ENCODE measurements at places on chromosomes 11 and 22. TPM values are rescaled to one million over a fixed set of nuclear protein-coding genes. Genes with fewer than 3 reads are reported as not detected.

GLB1L3 gene
- not detected for total RNA-seq

CHRM1 gene
- total RNA-seq: not detected

CEND1 gene
- not detected for total RNA-seq

TPH1 gene
- 0.47 TPM for total RNA-seq

SLC39A13 gene
- total RNA-seq: 51.6 TPM

ENTHD1 gene
- not detected for total RNA-seq

MMP8 gene
- 0.19 TPM for total RNA-seq

NPTXR gene
- total RNA-seq: 3.1 TPM

FIBIN gene
- total RNA-seq: 21.8 TPM

KCNK7 gene
- total RNA-seq: 1.1 TPM

- no peak for DNase-seq
Measured at GRCh38 chr22:22185217-22185616, 59.4 kb upstream of the VPREB1 start.

DNA sequence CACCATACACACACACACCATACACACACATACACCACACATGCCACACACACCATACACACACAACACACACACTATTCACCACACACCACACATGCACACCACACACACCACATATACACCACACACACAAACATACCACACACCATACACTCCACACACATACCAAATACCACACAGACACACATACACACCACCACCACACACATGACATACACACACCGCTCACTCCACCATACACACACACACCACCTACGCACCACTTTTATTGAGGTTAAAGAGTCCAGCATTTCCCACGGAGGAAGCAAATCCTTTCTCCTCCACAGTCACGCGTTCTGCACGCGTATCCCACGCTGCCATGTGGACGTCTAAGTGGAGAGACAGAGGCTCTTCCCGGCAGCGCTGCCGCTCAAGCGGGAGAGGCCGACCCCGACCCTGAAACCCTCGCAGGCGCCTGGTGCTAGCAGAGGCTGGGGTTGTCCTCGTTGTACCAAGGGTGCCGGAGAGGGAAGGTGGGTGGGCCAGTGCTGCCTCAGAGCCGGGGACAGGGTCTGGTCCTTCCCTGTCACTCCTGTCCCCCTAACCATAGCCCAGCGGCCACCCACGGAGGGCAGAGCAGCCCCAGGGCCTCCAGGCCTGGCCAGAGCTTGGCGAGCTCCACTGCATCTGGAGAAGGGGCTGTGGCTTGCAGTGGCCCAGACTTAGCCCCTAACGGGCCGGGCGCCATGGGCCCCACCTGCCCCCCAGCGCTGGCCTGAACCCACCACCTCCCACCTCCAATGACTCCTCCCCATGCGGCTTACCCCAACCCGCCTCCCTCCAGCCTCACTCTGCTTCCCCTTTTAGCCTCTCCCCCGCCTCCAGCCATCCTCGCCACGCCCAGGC is 1495.0 kb downstream of the BRD1 start:
- no peak for DNase-seq

DNA sequence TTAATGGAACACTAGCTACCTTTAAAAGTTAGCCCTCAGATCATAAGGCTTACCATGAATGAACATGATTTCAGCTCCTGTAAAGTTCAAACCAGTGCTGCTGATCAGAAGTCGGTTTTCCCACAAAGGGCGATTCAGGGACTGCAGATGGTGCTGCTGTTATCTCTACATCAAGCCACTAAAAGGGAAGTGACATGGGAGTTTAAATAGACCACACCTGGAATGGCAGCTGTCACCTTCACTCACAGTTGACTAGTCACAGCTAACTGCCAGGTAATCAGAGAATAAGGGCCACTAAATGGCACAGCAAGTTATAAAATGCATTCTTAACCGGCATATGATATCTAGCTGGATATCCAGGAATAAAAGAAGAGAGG is 581.1 kb upstream of the ARHGAP42 start:
- DNase-seq: no peak

GRCh38 chr11:76837696-76838677 is 22.7 kb upstream of the ACER3 start:
- no peak for DNase-seq

GRCh38 chr11:84740050-84740449 is 887.1 kb downstream of the DLG2 start:
- no peak for DNase-seq

DNA sequence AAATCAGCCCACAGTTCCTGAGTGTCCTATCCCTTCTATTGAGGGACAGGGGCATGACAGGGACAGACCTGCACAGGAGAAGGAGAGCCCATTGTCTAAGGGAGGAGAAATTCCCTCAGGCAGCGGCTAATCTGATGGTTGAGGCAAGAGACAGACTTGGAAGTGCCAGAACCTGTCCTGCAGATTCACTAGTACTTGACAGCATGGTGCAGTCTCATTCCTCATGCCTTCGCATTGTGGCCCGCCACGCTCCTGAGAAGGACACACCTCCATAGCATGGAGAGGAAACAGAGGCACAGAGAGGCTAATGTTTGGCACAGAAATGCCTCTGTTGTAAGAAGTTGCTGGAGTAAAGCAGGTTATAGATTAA is 3.2 kb downstream of the P2RY6 start:
- DNase-seq: no peak

DNA sequence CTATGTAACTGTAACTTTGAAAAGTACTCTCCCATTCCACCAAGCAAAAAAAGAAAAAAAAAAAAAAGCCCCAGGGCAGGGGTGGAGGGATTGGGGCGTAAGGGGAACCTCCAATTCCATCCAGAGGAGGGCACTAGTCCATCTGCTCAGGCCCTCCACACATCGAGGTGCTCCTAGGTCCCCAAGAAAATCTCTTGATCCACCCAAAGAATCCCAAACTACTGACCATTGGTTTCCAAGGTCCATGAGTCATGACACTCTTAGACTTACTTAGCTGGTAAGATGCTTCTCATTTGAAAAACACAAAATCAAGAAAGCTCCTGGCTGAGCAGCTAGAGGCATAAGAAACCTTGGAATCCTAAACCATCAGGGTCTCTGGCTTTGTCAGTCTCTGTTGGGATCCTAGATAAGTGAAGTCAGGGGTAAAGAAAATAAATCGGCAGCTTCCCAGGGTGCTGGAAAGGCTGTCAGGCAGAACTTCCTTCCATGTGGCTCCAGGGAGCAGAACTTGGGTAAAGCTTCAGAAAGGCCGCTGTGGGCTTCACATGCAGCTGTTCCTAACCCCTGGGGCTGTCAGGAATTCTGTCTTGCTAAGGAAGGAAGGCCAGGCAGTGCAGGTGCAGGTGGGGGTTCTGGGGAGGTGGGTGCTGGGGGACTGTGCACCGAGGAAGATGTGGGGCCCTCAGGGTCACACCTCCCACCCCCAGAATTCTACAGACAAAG is 49.4 kb upstream of the ADA2 start:
- DNase-seq: no peak

DNA sequence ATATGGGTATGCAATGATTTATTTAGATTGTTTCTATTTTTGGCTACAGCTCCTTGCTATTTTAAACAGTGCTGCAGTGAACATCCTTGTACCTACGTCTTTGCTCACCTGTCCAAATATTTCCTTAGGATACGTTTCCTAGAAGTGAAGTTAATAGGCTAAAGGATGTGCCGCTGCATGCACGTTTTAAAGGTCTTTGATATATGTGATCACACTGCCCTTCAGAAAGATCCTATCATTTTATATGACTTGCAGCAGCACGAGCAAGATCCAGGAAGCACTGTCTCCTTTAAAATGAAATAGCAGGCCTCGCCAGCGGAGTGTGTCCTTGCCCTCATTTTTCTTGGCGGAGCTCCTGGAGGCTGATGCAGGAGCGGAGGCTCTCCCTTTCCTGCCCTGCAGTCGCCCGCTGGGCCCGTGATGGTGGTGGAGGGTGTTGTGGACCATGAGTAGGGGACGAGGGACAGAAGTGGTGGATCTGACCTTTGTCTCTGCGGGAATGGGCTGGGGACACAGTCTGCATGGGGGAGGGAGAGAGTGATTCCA is 19.4 kb downstream of the RPS6KA4 start:
- DNase-seq: no peak

- DNase-seq: no peak
Measured at GRCh38 chr11:104858882-104859775, 39.1 kb downstream of the CASP12 start.

DNA sequence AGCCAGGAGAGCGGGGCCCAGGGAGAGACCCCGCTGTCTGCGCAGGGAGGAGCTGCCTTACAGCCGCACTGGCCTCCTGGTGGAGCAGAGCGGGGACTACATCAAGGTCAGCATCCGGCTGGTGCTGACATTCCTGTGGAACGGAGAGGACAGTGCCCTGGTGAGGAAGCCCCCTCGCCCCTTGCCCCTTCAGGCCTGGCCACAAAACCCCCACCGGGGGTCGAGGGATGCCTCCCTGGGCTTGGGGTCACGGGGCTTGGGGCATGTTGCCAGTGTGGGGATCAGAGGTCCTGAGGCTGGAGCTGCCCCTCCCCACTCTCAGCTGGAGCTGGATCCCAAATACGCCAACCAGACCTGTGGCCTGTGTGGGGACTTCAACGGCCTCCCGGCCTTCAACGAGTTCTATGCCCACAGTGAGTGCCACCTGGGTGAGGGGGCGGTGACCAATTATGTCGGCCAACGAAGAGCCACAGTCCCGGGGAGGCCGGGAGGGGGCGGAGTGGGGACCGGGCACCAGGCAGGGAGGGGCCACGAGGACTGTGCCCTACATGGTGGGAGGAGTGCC is 4.2 kb downstream of the MUC5B start:
- DNase-seq: no peak

GRCh38 chr11:33072465-33072864 is 33.1 kb downstream of the TCP11L1 start:
- DNase-seq: no peak

DNA sequence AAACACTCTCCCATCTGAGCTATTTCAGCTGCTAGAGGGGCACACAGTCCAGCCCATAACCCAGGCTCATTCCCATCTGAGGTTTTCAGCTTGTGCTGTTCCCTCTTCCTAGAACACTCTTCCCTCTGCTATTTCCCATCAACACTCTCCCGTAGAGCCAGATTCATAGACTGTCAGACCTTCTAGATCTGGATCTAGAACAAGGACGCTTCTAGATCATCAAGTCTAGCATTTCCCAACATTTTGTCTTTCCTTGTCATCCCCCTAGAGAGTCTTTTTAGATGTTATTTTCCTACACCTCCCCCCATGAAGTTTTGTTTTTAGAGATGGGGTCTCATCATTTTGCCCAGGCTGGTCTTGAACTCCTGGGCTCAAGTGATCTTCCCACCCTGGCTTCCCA is 13.4 kb downstream of the CRYBA4 start:
- DNase-seq: no peak

DNA sequence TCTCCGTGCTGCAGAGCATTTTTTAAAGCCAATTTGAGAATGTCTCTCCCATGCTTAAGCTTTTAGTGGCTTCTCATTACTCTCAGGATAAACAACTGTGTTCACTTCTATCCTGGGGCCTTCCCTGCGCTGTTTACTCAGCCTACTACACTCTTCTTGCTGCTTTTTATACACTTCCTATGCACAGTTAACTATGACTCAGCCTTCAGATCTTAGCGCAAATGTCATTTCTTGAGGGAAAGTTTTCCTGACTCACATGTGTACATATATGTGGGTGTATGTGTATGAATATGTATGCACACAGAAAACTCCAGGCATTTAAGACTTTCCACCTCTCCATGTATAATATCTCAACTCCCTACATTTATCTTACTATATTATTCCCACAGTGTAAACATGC is 9.8 kb downstream of the THAP12 start:
- no peak for DNase-seq

DNA sequence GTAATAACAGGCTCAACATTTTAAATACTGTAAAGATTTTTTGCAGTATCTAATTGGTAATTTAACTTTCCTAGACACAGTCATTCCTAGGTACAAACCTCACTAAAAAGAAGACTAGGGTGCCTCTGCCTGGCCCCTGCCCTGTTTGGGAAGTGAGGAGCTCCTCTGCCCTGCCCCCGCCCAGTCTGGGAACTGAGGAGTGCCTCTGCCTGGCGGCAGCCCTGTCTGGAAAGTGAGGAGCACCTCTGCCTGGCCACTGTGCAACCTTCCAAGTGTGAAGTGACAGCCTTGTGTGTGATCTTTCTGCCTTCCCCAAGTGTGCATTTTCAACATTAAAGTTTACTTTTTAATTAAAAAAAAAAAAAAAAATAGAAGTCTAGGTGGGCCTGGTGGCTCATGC is 4.2 kb downstream of the CHORDC1 start:
- no peak for DNase-seq

- no peak for DNase-seq
Measured at GRCh38 chr22:49748514-49748913, 79.2 kb downstream of the BRD1 start.

DNA sequence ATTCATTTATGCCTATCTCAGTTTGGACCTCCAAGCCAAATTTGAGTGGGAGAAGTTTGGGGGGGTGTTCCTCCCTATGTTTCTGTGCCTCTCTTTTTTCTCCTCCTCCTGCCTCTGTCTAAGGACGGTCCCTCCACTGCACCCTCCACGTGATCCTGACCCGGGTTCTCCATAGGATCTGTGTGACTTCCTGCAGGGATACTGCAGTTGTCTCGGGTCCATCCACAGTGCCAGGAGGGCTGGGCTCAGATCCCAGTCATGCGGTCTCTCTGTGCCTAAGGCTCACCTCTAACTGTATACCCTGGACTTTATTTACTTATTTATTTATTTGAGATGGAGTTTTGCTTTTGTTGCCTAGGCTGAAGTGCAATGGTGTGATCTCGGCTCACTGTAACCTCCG is 1354.5 kb downstream of the BRD1 start:
- no peak for DNase-seq

- no peak for DNase-seq
Measured at GRCh38 chr11:35017528-35018342, 101.3 kb downstream of the PDHX start.

DNA sequence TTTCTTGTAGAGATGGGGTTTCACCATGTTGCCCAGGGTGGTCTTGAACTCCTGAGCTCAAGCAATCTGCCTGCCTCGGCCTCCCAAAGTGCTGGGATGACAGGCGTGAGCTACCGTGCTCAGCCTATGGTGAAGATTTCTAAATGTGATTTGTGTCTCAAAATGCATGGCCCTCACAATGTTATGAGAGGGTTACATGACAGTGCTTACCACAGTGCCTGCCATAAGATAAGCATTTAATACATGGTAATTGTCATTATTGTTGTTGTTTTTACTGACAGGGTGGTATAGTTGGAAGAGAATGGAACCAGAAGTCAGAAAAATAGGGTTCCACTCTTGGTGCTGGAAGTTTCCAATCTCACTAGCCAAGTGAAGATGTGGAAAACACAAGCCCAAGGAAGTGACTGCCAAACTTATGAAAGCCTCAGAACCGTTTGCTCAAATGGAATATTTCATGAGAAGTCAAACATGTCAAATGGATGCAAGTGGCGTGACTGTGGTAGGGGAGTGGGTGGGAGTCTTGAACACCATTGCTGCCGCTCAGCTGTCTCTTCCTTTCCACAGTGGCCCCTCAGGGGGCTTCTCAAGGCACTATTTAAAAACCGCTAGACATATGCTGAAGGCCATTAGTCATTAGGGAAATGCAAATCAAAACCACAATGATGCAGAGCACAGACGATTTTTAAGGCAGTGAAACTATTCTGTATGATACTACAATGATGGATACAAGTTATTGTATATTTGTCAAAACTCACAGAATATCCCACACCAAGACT is 29.1 kb upstream of the LMO2 start:
- DNase-seq: no peak

GRCh38 chr11:103903621-103904323 is 132.7 kb upstream of the DDI1 start:
- DNase-seq: no peak

All from omental fat pad (tissue), 4 donors.